Lower lobe of right lung (tissue), 2 donors: ENCODE measurements at places on chromosomes 1 and 21.

- H3K27me3 ChIP-seq, result no peaks in the 10 kb centered on the region
- DNase-seq, result no peak
- H3K4me1 ChIP-seq, result no peaks in the 10 kb centered on the region
These were observed 56.7 kb downstream of the RALGPS2 start for GRCh38 chr1:178781533-178782330.

DNA sequence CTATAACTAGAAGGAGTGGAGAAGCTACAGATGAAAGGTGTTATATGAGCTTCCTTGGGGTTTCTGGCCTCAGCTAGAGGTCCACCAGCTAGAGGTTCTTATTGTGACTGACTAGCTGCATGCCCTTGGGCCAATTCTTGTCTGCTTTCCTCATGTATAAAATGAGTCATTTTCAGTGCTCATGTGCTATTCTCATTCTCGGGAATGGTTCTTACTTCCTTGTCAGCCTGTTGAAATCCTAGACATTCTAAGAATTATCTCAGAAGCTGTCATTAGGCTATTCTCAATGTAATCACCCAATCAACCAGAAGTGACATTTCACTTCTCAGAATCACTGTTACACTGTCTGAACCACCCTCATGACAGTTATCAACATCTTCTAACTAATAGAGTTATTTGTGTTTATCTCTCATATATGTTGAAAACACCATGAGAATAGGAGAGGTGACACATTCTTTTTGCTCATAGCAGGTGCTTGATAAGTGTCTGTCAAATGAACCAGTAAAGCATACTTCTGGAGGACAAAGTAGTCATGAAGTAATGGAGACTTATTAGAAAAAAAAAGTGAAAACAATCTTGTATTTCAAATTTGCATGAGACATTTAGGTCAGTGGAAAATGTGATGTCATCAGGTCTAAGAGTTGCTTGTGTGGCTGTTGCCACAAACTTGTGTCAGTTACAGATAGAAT, 122.8 kb upstream of the IVNS1ABP start:
- peak overlapping the region; percentile 66 for H3K27ac ChIP-seq
- H3K4me1 ChIP-seq, result peaks cover 18% of the 10 kb centered on the region
- H3K36me3 ChIP-seq, result no peaks in the 10 kb centered on the region
- DNase-seq, result no peak
- no peak overlapping the region for H3K4me3 ChIP-seq

GRCh38 chr21:44549525-44550211, 1.6 kb downstream of the KRTAP10-2 start:
- no peaks in the 10 kb centered on the region for H3K36me3 ChIP-seq
- no peak overlapping the region for H3K4me3 ChIP-seq
- DNase-seq, result peak; percentile 19

DNA sequence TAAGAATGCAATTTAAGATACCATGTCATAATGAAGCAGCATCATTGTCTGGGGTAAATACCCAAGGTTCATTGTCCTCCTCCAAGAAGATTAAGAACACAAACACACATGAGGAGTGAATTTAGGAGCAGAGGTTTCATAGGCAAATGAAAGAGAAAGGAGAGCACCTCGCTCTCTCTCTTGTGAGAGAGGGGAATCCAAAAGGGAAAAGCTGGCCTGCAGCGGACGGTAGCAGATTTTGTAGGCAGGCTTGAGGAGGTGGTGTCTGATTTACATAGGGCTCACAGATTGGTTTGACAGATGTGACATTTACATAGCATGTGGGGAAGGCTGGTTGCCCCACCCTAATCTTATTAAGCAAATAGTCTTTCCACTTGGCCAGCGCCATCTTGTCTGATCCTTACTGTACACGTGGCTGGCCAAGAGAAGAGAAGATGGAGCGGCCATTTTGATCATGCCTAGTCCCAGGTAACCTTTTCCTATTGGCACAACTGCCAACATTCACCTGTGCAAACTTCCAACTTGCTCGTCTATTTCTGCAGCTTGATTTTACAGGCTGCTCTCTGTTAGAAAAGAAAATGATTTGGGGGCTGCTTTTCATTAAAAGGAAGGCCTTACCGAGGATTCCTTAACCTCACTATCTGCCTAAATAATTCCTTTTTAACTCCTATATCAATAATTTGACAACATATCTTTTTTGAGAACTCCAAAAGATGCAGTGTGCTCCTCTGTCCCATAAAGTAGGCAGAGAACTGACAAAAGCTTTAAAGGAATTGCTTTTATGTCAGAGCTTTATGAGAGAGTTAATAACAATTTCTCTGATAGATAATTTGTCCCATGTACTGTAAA, 16.0 kb upstream of the LRRC7 start:
- H3K27me3 ChIP-seq, result no peaks in the 10 kb centered on the region
- no peak overlapping the region for H3K4me3 ChIP-seq
- no peak for DNase-seq
- H3K36me3 ChIP-seq, result no peaks in the 10 kb centered on the region

GRCh38 chr1:245480393-245481120, 325.8 kb downstream of the KIF26B start:
- H3K36me3 ChIP-seq, result no peaks in the 10 kb centered on the region
- no peak overlapping the region for H3K4me3 ChIP-seq
- no peaks in the 10 kb centered on the region for H3K27me3 ChIP-seq
- DNase-seq, result no peak
- no peaks in the 10 kb centered on the region for H3K4me1 ChIP-seq

GRCh38 chr1:151282883-151283725, 1.0 kb downstream of the ZNF687 start:
- peaks cover 19% of the 10 kb centered on the region for H3K4me1 ChIP-seq
- peaks cover 31% of the 10 kb centered on the region for H3K36me3 ChIP-seq
- peak overlapping the region; percentile 97 for H3K27ac ChIP-seq
- no peaks in the 10 kb centered on the region for H3K27me3 ChIP-seq
- H3K4me3 ChIP-seq, result peak overlapping the region; percentile 89
- peak; percentile 70 for DNase-seq

GRCh38 chr1:233105225-233105624, 154.8 kb downstream of the NTPCR start:
- no peak overlapping the region for H3K27ac ChIP-seq
- DNase-seq, result no peak
- H3K36me3 ChIP-seq, result no peaks in the 10 kb centered on the region
- H3K4me3 ChIP-seq, result no peak overlapping the region
- H3K4me1 ChIP-seq, result no peaks in the 10 kb centered on the region
- no peaks in the 10 kb centered on the region for H3K27me3 ChIP-seq

DNA sequence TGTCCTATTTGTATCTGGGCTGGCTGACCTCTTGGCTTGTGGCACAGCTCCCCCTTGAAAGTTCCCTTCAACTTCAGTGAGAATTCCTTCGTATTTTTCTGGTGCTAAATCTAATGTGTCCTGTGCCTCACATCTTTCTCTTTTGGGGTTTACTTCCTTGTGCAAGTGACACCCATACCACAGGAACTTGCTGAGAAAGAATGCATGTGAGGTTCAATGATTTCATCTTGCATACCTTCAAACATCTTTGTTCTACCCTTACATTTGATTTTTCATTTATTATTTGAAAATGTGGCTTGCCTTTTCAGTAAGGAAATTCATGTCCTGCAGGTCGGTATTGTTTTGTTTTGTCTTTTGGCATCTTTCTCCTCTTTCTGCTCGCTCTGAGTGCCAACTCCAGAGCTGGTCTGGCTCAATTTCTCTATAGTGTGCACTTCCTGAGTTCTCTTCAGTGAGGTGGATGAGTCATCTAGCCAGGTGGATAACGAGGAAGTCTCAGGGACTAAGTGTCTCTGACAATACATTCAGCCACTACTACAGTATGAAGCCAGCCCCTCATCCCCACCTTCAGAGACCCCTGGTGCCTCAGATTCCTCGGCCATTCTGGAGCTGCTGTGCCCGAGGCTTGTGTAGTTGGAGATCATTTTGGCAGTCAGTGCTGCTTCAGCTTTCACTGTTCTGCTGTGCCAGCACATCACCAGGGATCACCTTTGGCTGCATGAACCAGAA, 59.5 kb downstream of the RIPK4 start:
- no peak overlapping the region for H3K4me3 ChIP-seq
- DNase-seq, result no peak
- no peaks in the 10 kb centered on the region for H3K36me3 ChIP-seq
- peaks cover 16% of the 10 kb centered on the region for H3K27me3 ChIP-seq
- H3K27ac ChIP-seq, result no peak overlapping the region

- no peaks in the 10 kb centered on the region for H3K27me3 ChIP-seq
- no peak overlapping the region for H3K4me3 ChIP-seq
- no peak overlapping the region for H3K27ac ChIP-seq
- H3K4me1 ChIP-seq, result no peaks in the 10 kb centered on the region
- DNase-seq, result no peak
- no peaks in the 10 kb centered on the region for H3K36me3 ChIP-seq
These were observed 112.1 kb downstream of the HMGB4 start for GRCh38 chr1:33975961-33976360.

GRCh38 chr1:244778344-244778743, 57.1 kb upstream of the COX20 start:
- H3K27me3 ChIP-seq, result no peaks in the 10 kb centered on the region
- no peak overlapping the region for H3K4me3 ChIP-seq
- H3K4me1 ChIP-seq, result no peaks in the 10 kb centered on the region
- H3K36me3 ChIP-seq, result no peaks in the 10 kb centered on the region
- DNase-seq, result no peak

DNA sequence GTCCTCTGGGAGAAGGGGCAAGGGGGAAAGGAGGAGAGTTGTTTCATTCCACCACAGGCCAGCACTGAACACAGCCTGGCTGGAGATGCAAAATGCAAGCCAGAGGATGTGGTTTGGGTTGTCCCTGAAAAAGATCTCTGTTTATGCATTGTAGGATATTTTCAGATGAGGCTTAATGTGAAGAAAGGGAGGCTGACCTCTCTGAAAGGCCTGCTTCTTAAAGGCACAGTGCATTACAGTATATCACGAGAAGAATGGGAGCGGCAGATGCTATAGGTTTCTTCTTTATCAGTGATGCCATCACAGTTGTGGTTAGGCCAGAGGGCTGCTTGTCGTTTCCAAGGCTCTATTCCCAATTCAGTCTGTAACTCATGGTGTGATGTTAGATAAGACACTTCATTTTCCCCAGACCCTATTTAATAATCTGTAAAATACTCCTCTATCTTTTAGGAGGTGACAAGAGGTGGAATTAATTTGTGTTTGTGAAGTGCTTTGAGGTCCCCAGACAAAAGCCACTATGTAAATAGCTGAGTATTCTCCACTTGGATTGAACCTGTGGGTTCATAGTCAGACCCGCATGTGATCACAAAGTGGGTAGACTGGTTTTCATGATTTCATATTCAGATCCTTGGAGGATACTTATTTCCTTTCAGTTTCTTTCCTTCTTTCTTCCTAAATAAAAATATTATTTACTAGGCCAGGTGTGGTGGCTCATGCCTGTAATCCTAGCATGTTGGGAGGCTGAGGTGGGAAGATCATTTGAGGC, 76.5 kb upstream of the WDR26 start:
- no peaks in the 10 kb centered on the region for H3K4me1 ChIP-seq
- no peak overlapping the region for H3K27ac ChIP-seq
- no peaks in the 10 kb centered on the region for H3K27me3 ChIP-seq
- no peaks in the 10 kb centered on the region for H3K36me3 ChIP-seq
- no peak overlapping the region for H3K4me3 ChIP-seq

DNA sequence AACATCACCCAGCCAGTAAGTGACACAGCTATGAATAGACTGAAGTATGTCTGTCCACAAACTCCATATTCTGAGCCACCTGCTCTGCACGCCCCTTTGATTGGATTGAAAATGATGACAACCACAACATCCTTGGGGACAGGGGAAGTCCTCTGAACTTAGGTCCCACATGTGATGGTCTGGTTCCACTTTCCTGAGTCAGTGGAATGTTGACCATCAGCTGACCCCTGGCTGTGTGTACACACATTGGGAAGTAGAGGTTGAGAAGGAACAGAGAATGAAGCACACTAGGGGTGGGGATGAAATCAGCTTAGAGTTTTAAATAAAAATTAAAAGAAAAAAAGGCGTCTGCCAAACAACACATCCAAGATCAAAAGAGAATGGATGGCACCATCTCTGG, 8.0 kb upstream of the DISP3 start:
- no peak for DNase-seq
- no peaks in the 10 kb centered on the region for H3K36me3 ChIP-seq
- H3K4me1 ChIP-seq, result no peaks in the 10 kb centered on the region
- H3K27me3 ChIP-seq, result peaks cover 9% of the 10 kb centered on the region
- no peak overlapping the region for H3K27ac ChIP-seq
- H3K4me3 ChIP-seq, result no peak overlapping the region

DNA sequence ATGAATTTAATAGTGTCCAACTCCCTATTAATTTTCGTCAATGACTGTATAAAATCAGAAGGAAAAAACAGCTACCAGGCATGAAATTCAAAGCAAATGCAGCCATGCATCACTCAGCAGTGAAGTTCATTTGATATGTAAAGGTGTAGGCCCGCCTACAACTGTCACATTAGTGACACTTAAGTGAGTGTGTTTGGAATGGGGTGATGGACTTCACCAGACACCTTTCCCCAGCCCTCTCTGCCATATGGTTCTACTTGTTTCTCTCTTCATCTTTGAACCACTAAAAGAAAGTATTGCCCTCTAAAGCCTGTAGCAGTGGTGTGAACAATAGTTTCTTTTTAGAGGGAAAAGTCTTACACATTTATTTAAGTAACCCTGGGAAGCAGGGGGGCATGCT, 124.0 kb downstream of the SIPA1L2 start:
- no peaks in the 10 kb centered on the region for H3K27me3 ChIP-seq
- no peak overlapping the region for H3K4me3 ChIP-seq
- peaks cover 14% of the 10 kb centered on the region for H3K4me1 ChIP-seq
- H3K27ac ChIP-seq, result no peak overlapping the region
- DNase-seq, result no peak

GRCh38 chr1:100075773-100076172, 57.0 kb downstream of the SASS6 start:
- no peaks in the 10 kb centered on the region for H3K4me1 ChIP-seq
- no peak overlapping the region for H3K4me3 ChIP-seq
- no peak for DNase-seq
- H3K27me3 ChIP-seq, result no peaks in the 10 kb centered on the region
- no peak overlapping the region for H3K27ac ChIP-seq

- no peak for DNase-seq
- H3K27me3 ChIP-seq, result no peaks in the 10 kb centered on the region
- H3K4me1 ChIP-seq, result no peaks in the 10 kb centered on the region
- H3K4me3 ChIP-seq, result no peak overlapping the region
- no peaks in the 10 kb centered on the region for H3K36me3 ChIP-seq
These were observed 52.8 kb downstream of the TNFSF18 start for GRCh38 chr1:172997941-172998361.

DNA sequence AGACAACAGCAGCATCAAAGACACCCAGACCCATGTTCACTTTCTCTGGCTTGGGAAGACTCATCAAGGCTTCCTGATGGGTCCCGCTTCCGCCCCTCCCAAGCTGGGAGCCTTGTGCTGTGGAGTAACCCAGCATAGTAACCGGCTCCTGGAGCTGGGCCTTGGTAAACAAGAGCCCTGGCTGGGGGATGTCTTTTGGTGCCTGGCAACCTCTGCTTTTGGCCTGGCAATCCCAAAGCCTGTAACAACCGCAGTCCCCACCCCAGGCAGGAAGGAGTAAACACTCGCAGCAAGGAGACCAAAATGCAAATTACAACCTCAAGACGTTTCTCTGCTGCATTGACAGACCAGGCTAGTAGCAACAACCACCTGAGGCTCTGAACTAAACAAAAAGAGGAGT, 16.9 kb upstream of the THRAP3 start:
- DNase-seq, result peak; percentile 74
- peaks cover 27% of the 10 kb centered on the region for H3K4me1 ChIP-seq
- H3K27ac ChIP-seq, result no peak overlapping the region

GRCh38 chr1:29631361-29631760, 395.0 kb downstream of the PTPRU start:
- no peak for DNase-seq
- H3K27ac ChIP-seq, result no peak overlapping the region
- H3K4me1 ChIP-seq, result no peaks in the 10 kb centered on the region
- no peaks in the 10 kb centered on the region for H3K36me3 ChIP-seq

GRCh38 chr1:232218955-232219865, 410.7 kb downstream of the SIPA1L2 start:
- H3K27ac ChIP-seq, result no peak overlapping the region
- H3K4me1 ChIP-seq, result no peaks in the 10 kb centered on the region
- no peak for DNase-seq
- H3K27me3 ChIP-seq, result no peaks in the 10 kb centered on the region
- no peaks in the 10 kb centered on the region for H3K36me3 ChIP-seq
